NK-92 treated with Interleukin-12 subunit alpha and Interleukin-12 subunit beta, amount 100 ng/mL, for 24 hours (cell line): ENCODE measurements at places on chromosomes 16 and 17.
A peak's percentile ranks its signal among the peaks of the same experiment; 100 is the strongest.

GRCh38 chr17:82012640-82013295, 9.9 kb downstream of the CENPX start:
- DNase-seq: no peak

DNA sequence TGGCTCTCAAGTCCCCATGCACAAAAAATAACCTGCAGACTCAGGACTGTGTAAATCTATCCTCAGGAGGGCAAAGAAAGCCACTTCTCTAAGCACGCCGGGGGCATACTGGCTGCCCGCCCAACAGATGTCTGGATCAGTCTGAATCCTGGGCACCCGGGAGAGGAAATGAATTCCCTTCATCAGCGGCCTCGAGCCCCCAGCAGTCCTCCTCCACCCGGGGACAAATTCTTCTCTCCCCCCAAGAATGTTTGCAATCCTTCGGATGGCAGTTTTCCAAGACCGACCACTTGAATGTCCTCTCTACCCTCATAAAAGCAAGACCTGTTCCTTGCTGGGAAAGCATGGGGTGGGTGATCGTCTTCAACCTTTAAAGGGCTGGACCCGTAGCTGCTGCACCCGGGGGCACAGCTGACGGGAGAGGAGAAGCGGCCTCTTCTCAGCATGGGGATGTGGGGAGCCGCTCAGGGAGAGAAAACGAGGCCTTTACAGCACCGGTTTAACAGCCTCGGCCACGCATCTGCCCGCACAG, 9.4 kb upstream of the MAP2K3 start:
- DNase-seq: no peak

DNA sequence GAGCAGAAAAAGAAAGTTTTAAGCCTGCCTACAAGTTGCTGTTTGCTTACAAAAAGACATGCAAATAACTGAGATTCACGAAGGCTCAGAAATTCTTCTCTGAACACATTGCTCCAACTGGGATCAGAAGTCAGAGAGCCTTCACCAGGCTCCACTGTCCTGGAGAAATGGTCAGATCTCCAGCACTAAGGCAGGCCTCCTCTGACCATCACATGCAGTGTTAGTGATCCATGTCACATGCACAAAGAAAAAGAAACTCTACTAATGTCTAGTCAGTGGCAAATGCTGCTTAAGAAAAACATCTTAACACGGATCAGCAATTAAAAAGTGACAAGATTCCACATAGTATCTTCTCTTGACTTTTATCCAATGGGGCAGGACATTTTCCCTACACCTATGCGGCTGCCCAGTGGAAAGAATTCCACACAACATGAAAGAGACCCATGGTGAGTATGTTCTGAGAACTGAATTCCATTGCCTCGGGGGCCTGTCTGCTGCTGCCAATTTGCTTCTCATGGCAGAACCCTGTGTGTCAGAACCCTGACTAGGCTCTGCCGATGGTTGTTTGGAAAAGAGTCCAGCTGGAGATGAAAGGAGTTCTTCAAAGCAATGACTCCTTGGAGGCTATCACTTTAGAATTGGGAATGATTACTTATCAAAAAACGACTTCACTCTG, 96.6 kb downstream of the HIC1 start:
- no peak for DNase-seq

GRCh38 chr17:6355196-6355595, 79.7 kb downstream of the AIPL1 start:
- DNase-seq: no peak

DNA sequence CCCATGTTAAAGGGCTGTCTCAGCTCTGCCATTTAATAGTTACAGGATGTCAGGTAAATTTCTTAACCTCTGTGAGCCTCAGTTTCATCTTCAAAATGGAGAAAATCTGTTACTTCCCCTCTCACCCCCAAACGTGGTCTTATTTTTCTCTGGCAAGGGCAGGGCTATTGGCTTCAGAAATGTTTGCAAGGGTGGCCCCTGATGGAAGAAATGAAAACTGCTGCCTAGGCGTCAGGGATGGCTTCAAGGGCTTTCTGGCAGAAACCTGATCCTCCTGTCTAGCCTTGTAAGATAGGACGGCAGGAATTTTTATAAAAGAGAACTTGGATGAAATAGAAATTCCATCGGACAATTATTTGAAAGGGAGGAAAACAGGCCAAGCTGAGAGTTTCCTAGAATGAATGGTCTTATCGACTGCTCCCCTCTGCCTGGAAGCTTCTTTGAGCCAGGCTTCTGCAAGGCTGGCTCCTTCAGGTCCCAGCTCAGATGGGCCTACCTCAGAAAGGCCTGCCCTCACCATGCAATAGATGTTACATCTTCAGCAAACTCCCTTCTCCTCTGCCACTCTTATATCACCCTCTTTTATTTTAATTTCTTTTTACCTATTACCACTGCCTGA, 43.0 kb upstream of the TANGO6 start:
- DNase-seq: no peak

DNA sequence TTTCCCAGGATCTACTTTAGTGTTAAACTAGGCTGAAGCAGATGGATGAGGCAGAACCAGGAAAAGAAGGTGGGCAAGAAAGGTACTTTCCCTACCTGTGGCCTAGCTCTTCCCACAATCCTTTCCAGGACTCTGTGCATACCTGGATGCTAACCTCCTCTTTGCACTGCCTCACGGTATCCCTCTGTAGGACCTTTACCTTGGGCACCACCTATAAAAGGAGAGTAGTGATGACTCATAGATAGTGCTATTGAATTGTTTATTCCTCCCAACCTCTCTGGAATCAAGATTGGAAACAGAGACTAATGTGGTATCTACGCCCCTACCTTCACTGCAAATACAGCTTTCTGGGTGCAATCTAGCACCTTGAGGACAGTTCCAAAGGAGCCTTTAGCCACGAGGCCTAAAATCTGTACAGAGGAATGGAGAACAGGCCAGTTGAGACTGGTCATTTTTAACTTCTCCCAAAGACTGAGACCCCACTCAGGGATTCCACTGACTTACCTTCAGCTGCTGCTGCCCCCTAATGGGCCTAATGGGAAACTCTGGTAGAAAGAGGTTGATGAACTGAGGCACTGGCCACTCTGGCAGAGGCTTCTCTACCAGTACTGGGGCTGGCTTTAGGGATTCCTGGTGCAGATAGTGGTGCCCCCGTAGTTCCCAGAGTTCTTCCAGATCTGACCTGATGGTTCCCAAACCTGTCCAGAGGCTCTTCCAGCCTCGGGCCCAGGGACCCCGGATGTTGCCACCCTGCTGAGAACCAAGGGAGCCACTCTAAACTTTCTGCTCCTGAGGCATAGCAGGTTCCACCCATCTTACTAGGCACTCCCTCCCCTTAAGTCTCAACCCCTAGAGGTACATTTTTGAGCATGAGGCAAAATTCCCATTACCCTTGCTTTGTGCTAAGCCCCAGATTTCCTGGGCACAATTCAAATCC, 781 bp downstream of the RSKR start:
- DNase-seq: no peak

- DNase-seq: no peak
Observed at GRCh38 chr17:68507576-68507975, 4.7 kb upstream of the PRKAR1A start.

GRCh38 chr17:73011016-73011486, 81.4 kb downstream of the SLC39A11 start:
- DNase-seq: no peak

DNA sequence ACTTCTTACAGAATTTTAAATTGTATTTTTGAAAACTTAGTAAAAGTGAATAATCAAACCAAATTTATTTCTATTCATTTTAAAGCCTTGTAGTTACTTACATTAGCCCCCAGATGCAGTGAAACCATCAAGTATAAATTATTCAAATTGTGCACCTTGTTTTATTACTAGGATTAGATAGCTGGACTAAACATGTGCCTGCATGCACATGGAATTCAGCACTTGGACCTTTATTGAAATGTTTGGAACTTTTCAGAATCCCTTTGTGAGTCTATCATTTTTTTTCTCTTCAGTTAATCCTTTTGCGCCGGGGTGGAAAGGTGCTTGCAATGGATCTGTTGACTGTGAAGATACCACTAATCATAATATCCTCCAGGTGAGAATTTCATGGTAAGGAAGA, 4.7 kb downstream of the ZPBP2 start:
- no peak for DNase-seq

DNA sequence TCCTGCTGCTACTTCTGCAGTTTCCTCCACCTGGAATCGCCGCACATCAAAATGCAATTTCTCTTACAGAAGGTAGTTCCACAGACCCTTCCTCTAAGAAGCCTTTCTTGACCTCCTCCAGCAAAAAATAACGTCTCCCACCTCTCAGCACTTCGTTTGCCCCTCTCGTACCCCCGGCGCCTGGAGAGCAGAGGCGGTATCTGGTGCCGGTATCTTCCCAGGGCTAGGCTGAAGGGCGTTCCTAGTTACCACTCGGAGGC, 482 bp downstream of the DCTPP1 start:
- DNase-seq: no peak

- no peak for DNase-seq
Observed at GRCh38 chr16:55496509-55497145, 12.2 kb upstream of the LPCAT2 start.

DNA sequence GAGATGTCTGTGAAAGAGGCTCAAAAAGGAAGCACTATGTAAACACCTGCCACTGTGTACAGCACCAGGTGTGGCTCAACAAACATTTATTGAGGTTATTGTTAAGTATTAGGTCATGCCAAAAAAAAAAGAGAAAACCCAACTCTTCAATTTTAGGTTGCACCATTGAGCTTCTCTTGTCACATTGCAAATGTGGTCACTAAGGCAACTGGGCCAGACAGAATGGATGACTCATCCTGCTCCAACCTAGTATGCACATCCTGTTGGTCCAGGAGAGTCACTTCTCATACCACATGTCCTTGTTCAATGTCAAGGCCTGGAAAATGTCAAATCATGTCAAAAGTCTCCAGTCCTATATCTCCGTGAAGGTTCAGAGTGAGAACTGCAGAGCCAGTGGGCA, 25.0 kb downstream of the HOXB1 start:
- peak; percentile 70 for DNase-seq
